ENCODE measurements at places on chromosomes 16 and 17.
A peak's percentile ranks its signal among the peaks of the same experiment; 100 is the strongest.

GRCh38 chr16:11599579-11599978, 12.9 kb upstream of the LITAF start:
- DNase-seq, result no peak

GRCh38 chr16:4674926-4675530, 18.3 kb upstream of the NUDT16L1 start:
- no peak for DNase-seq

DNA sequence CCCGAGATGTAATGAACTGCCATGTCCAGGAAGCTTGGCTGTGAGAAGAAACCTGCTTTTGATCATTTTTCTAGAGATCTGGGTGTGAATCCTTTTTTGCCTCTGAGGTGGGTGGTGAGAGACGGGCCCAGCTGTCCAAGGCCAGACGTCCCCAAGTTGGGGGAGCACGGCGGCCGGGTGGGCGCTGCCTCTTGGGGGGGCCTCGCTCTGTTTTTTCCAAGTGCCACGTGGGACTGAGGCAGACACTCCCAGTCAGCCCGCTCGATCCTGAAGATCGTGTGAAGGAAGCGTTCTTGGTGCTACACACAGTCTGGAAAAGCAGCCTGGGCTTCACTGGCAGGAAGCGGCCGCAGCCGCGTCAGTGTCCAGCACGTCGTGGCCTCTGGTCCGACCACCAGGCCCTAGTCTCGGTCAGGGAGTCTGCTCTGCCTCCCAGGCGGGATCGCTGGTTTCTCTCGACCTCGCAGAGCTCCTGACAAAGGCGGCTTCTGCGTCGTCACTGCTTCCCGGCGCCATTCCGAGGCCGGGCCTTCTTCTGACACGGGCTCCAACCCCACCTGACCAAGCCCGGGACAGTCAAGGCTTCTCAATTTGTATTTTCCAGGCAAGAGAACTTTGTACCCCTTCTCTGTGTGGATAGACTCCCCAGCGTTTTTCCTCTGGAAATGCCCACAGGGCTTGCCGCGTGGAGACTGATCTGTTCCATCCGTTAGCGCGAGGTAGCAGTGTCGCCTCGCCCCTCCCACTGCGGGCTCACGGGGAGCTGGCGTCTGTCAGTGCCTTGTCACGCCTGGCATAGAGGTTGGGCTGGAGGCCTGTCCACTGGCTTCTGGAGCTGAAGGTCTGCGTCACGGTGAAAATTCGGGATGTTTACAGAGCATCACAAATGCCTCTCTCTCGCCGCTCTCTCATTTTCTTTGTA, 12.4 kb downstream of the PRSS27 start:
- no peak for DNase-seq

DNA sequence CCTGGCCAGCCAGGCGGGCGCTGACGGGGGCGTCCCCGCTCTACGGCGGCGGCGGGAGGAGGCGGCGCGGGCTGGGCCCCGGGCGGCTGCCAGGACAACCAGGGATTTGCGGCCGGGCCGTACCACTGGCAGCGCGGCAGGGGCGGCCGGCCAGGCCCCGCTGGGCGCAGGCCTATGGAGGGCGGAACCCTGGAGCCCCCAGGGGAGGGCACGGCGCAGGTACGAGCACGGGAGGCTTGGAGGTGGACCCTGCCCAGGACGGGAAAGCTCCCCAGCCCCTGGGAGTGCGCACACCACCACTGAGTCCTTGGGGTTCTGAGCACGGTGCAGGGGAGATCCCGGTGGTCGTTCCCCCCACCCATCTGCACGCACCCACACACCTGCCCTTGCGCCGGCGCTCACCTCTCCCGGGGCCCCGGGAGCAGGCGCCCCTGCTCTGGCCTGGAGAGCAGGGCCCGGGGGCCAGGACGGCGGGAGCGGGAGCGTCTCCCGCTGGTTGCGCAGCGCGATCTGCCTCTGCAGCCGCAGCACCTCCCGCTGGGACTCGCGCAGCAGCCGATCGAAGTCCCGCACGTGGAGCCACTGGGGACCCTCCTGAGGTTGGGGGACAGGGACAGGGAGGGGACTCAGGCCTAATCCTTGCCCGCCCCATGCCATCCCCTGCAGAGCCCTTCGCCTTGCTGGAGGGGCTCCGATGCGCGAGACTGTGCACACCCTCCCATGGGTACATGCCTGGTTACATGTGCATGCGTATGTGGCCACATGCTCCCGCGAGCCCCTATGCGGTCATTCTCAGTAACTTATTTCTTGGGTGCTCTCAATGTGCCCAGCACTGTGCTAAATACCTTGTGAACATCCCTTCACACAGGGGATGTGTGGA, 3.9 kb downstream of the TSPOAP1 start:
- DNase-seq, result peak; percentile 87

DNA sequence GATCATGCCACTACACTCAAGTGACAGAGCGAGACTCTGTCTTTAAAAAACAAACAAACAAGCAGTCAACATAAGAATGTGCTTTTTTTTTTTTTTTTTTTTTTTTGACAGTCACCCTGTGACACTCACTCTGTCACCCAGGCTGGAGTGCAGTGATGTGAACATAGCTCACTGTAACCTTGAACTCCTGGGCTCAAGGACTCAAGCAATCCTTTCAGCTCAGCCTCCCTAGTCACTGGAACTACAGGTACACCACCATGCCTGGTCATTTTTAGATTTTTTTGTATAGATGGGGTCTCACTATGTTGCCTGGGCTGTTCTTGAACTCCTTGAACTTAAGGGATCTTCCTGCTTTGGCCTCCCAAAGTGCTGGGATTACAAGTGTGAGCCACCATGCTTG, 15.3 kb upstream of the CHP2 start:
- DNase-seq, result no peak

DNA sequence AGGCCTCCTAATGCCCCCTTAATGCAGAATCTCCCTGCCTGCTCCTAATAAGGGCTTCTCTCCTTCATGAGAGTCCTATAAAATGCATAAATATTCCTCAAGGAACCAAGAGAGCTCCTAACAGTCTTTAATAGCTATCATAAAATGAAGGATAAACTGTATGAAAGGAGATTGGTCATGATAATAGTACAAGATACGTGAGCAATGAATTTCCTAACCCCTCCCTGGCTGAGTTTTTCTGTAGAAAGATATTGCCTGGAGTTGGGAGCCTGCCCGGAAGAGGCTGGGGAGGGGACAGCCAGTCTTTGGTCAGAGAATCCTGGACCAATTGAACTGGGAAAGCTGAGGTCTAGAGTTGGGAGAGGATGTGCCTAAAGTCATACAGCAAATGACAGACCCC, 321.9 kb upstream of the CDH5 start:
- no peak for DNase-seq

- no peak for DNase-seq
Observed at GRCh38 chr17:65102788-65103187, 34.4 kb upstream of the RGS9 start.

DNA sequence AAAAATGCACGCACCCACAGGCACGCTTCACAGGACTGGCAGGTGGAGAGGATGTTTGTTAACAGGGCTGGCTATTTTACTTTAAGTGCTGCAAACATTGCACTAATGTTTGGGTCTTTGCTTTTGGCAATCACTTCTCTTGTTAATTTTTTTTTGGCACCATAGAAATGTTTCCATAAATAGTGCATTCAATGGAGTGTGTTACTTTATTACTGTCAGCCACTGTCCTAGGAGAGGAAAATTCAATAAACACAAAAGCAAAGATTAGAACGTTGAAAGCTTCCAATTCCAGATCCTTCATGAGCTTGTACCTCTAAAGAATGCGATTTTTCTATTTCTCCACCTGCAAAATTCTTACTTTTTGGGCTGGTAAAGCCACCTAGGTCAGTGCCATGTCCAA, 743.5 kb downstream of the WWOX start:
- DNase-seq, result no peak

GRCh38 chr16:75025761-75026160, 26.9 kb downstream of the ZNRF1 start:
- DNase-seq, result no peak

GRCh38 chr16:81846105-81846504, 67.0 kb downstream of the PLCG2 start:
- no peak for DNase-seq

- peak; percentile 77 for DNase-seq
Observed at GRCh38 chr17:75153780-75154194, 525 bp downstream of the JPT1 start.

GRCh38 chr17:69388822-69389442, 25.6 kb upstream of the MAP2K6 start:
- DNase-seq, result no peak

DNA sequence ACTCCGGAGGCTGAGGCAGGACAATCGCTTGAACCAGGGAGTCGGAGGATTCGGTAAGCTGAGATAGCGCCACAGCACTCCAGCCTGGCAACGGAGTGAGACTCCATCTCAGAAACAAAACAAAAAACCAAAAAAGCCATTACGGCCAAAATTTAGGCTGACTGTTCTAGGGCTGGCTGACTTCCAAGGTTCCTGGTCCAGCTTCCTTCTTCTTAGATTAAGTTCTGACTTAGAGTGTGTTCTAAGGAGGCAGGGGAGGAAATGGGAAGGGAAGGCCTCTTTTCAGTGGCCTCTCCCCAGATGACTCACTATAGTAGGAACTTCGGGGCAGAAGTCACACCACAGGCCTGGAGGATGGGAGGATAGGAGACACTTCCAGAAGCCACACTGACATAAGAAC, 27.7 kb upstream of the CLEC18B start:
- DNase-seq, result no peak

DNA sequence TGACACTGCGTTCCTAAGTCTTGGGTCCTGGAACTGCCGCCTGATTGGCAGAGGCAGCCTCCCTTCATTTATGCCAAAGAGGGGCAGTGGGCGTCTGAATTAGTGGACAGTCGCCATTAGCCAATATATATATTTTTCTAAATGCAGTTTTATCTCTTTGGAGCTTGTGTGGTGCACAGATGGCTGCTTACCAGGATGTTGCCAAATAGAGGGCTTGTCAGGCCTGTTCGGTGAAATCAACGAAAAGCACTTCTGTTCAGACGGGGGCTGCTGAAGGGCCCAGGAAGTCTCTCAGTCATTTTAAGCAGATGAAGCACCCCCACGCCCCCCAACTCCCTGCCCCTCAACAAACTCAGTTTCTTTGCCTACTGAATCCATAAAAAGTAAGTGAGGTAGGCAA, 66.0 kb downstream of the RAP1GAP2 start:
- no peak for DNase-seq

GRCh38 chr17:17937201-17937853, 34.9 kb downstream of the TOM1L2 start:
- DNase-seq, result no peak

GRCh38 chr17:41284546-41284945, 9.0 kb downstream of the KRTAP9-7 start:
- DNase-seq, result no peak

DNA sequence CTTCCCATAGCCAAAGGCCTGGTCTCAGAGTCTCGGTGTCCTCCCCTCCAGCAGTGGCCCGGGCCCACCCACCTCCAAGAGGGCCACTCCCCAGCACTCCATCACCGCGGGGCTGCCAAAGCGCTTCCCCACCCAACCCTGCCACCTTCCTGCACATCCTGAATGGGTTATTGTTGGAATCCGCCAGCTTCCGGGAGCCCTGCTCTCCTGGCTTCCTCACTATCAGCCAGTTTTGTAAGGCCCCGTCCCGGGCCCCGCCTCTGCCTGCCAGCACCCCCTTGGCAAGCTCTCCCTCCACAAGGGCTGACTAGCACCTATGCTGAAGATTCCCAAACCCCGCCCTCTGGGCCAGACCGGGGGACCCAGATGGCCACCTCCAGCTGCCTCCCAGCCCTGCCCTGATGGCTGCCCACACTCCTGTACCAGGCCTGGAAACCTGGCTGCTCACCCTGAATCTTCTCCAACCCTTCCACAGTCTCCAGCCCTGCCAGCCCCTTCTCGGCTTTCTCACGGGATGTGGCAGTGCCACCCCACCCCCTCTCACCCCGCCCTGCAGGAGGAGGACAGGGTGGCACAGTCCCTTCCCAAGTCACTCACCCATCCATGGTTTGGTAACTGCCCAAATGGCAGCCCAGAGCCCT, 14.4 kb downstream of the MYBBP1A start:
- DNase-seq, result no peak

GRCh38 chr16:24771779-24772157, 42.3 kb downstream of the TNRC6A start:
- no peak for DNase-seq
